Stimulated activated CD4-positive, alpha-beta T cell treated with anti-CD3 and anti-CD28 coated beads, Interleukin-2, amount 100 ng/mL, for 24 hours (primary cell): ENCODE measurements at places on chromosomes 1 and 21.
A peak's percentile ranks its signal among the peaks of the same experiment; 100 is the strongest.

GRCh38 chr1:47786316-47786715 lies 210.9 kb downstream of the TRABD2B start:
- no peak for DNase-seq

DNA sequence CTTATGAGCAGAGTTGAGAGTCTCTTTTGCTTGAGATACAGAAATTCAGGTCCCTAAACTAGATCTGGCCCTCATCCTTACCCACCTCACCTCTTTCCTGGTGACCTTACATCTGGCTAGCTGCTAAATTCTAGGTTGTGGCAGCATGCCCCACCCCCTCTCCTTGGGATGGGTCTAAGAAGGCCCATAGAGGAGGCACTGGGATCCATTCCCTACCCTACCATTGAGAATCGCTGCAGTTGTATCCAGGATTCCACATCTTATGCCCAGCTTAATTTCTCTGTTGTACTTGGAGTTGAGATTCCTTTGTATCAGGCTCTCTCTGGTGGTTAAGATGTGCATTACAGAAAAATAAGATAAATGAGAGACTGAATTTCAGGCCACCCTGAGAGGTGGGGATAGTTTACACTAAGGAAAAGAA lies 9.5 kb upstream of the TMEM39B start:
- DNase-seq: no peak

DNA sequence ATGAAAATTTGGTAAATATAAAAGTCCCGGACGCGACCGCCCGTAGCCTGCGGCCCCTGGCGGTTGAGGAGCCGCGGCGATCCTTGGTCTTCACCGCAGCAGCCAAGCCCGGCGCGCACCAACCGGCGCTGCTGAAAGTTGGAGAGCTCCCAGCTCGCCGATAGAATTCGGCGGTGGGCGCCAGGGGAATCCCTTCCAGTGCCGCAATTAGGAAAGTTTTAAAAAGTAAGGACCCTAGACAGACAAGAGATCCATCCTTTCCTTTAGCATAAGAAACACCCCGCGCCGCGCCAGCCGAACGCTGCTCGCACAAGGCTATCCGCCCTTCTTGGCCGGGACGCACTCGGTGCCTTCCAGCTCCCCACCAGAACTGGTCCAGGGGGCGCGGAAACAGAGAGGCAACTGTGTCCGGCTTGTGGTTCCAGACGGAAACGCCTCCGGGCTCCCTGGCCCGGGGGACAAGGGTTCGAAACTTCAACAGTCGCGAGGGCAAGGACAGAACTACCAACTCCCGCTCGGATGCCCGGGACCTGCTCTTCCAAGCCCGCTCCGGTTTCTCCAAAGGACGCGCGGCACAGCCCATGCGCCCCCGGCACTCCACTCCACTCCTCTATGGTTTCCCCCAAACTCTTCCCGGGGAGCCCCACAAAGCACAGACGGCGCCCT lies 1.7 kb downstream of the FAM78B start:
- peak; percentile 20 for DNase-seq

GRCh38 chr1:116870300-116870699 lies 39.4 kb upstream of the PTGFRN start:
- no peak for DNase-seq

DNA sequence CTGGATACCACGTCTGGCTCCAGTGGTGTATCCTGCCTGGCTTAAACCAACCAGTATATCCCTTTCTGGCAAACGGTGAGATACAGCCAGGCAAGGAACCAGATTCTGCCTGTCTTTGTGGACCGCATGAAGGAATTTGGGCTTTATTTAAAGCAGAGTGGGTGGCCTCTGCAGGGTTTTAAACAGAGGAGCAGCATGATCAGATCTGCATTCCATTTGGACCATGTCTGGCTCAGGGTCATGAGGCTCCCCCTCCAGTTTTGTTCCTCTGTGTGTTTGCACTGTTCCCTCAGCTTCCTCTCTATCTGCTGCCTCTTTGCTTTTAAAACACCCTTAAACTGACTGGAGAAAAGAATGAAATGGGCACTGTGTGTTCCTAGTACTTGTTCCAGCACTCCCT lies 195.0 kb downstream of the GIPC2 start:
- no peak for DNase-seq

DNA sequence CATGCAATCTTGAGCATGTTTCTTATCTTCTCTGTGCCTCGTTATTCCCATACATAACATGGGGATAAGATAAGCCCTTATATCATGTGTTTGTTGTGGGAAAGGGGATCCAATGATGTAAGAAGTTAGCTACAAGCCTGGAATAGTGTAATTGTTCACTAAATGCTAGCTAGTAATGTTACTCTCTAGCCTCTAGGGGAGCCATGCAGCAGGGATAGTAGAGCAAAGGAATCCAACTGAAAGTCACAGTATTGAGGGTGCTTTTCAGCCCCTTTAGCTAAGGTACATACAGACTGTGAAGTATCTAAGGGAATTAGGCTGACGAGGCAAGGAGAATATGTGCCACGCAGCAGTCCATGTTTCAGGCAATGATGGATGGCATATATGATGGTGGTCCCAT lies 46.9 kb downstream of the IL23R start:
- no peak for DNase-seq

GRCh38 chr1:22930240-22930912 lies 42.3 kb downstream of the LACTBL1 start:
- peak; percentile 52 for DNase-seq

DNA sequence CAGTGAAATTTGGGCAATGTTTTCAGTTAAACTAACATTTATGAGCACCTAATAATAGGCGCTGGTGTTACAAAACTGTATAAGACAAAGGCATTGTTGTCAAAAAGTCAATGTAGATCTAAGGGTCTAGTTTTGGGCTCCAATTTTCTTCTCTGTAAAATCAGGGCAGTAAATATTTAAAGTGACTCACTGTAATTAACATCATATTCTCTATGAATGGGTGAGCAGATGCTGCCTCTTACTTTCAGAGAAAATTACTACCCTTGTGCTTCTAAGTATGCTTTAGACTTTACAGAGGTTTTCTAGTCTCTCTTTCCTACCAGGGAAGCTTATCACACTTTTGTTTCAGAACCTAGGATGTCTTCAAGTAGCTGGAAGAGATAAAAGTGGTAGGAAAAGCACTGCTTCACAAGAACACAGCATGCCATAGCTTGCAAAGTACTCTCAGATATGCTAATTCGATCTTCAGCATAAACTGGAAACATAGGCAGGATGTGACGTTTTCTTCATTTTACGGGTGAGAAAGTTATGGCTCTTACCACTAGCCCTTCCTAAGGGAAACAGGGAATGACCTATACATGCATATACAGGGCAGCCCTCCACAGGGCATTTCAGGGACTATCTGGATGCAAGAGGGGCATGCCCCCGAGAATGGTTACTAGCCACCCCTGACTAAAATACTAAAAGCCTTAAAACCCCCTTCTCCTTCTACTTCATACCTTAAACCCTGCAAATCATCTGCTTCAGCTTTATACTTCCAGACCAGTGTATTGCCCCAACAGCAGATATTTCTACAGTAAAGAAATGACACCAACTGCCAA lies 2.6 kb downstream of the C1orf116 start:
- DNase-seq: no peak

GRCh38 chr1:66929691-66929998 lies 4.9 kb downstream of the MIER1 start:
- no peak for DNase-seq

DNA sequence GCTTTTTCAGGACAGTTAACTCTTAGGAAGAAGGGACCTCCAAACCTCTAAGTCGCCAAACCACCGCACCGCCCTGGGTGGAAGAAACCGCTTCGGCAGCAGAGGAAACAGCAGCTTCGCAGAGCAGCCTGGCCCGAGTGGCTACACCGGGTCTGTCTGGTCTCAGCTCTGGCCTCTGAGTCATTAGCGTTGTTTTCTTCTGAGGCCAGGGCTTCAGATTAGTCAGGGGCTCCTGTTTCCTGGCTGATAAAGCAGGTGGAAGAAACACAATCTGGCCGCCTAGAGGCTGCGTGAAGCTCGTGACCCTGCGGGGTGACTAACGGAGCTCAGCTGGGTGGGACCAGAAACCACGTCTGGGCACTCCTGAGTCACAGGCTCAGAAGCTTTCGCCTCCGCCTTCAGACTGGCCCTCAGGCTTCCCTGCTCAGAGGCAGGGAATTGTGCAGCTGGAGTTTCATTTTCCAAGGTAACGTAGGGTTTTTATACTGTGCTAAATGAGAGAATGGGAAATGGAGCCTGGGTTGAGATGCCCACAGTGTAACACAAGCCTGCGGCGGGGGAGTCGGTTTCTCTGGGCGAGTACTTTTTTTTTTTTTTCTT lies 44.9 kb downstream of the CHAF1B start:
- peak; percentile 73 for DNase-seq

DNA sequence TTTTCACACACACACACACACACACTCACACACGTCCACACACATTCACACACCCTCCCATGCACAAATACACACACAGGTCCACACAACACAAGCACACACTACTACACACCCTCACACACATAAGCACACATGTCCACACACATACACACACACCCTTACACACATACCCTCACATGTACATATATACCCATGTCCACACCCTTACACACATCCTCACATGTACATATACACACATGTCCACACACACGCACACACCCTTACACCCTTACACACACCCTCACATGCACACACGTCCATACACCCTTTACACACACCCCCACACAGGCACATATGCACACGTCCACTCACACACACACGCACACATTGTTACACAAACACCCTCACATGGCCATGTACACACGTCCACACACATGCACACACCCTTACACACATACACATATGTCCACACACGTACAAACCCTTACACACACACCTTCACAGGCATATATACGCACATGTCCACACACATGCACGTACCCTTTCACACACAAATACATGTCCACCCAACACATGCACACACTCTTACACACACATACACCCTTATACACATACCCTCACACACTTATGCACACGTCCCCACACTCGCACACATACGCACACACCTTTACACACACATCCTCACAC lies 50.7 kb downstream of the RGS7 start:
- DNase-seq: no peak

- DNase-seq: peak; percentile 89
Observed at GRCh38 chr1:21963477-21964217, 13.2 kb upstream of the CELA3B start.

GRCh38 chr1:53929246-53929960 lies 16.1 kb downstream of the IFT25 start:
- DNase-seq: no peak

DNA sequence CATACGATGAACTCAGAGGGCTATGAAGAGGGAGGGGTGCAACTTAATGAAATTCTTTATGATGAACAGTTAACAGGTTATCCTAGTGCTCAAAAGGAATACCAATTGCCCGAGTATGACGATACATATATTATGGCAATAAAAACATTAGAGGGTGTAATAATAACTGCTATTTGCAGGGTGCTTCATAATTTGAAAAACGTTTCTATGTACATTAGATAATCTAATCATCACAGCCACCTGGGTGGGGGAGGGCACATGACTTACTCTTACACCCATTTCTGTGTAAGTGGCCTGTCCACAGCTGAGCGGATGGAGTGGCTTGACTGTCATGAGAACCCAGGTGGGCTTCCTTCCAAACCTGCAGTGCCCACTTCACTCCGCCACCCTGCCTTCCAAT lies 46.3 kb downstream of the TIAM1 start:
- DNase-seq: no peak

- DNase-seq: no peak
Observed at GRCh38 chr1:156743367-156744302, 2.7 kb upstream of the MRPL24 start.

- peak; percentile 14 for DNase-seq
Observed at GRCh38 chr21:42199868-42200463, 19.0 kb upstream of the ABCG1 start.

- DNase-seq: no peak
Observed at GRCh38 chr1:170664093-170664827, at the start of gene PRRX1. TSS of gene PRRX1 (plus strand) at chr1:170664131. CDS start at chr1:170664219, 88 bp downstream.

GRCh38 chr21:41580758-41581554 lies 73.0 kb upstream of the TMPRSS2 start:
- no peak for DNase-seq

- DNase-seq: no peak
Observed at GRCh38 chr1:225508538-225509375, 80.9 kb upstream of the LBR start.

- no peak for DNase-seq
Observed at GRCh38 chr1:15337656-15338402, 71.9 kb upstream of the EFHD2 start.

GRCh38 chr1:1099506-1100183 lies 16.2 kb downstream of the C1orf159 start:
- no peak for DNase-seq

DNA sequence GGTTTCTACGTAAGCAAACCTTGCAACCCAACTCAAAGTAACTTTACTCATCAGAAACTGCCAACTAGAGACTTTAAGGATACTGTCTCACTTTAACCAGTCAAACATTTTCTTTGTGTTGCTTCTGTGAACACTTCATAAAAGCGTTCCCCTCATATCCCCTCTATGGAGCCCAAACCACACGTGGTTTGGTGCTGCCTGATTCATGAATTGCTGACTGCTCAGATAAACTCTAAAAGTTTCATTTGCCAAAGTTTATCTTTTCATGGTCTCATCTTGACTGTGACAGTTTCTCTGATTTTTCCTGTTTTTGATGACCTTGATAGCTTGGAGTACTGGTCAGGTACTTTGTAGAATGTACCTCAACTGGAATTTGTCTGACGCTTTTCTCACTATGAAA lies 14.6 kb upstream of the RWDD3 start:
- DNase-seq: no peak

- DNase-seq: peak; percentile 24
Observed at GRCh38 chr1:46487818-46488218, 1.8 kb upstream of the DMBX1 start.

GRCh38 chr1:96482616-96483015 lies 239.0 kb upstream of the PTBP2 start:
- no peak for DNase-seq

DNA sequence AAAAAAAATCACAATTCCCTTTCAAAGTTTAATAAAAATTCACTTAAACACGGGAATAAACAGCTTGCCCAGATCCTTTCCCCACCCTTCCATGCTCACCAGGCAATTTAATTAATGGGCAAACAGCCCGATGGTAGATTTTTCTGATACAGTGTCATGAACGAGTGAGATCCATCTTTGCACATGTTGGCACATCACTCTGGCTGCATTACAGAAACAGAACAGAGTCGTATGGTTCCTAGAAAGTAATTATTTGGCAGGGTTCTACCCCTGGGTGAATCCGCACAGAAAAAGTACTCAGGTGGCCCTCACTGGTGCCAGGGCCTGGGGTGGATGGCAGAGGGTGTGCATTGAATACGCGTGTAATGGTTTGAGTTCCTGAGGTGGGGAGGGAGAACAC lies 24.6 kb upstream of the OVAAL start:
- DNase-seq: no peak

- DNase-seq: no peak
Observed at GRCh38 chr1:46134660-46135331, 2.4 kb upstream of the PIK3R3 start.

DNA sequence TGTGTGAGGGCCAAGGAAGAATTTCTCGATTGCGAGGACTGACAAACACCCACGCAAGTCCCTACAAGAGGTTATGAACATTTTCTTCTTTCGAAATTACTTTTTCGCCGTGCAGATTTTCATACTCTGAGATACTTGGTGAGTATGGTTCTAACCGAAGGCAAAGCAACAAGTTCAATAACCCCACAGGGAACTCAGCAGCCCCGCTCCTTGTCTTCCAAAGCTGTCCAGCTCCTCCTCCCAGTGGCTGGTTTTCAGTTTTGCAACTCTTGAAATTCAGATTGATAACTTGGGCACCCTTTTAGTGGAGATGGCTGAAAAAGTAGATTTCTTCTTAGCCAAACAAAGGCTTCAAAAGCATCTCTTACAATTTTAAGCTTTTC lies 154.4 kb downstream of the SETD4 start:
- DNase-seq: no peak
